Stimulated activated CD8-positive, alpha-beta memory T cell treated with anti-CD3 and anti-CD28 coated beads, Interleukin-7, amount 100 ng/mL, for 1 hour (primary cell): ENCODE measurements at places on chromosomes 12 and 14.

DNA sequence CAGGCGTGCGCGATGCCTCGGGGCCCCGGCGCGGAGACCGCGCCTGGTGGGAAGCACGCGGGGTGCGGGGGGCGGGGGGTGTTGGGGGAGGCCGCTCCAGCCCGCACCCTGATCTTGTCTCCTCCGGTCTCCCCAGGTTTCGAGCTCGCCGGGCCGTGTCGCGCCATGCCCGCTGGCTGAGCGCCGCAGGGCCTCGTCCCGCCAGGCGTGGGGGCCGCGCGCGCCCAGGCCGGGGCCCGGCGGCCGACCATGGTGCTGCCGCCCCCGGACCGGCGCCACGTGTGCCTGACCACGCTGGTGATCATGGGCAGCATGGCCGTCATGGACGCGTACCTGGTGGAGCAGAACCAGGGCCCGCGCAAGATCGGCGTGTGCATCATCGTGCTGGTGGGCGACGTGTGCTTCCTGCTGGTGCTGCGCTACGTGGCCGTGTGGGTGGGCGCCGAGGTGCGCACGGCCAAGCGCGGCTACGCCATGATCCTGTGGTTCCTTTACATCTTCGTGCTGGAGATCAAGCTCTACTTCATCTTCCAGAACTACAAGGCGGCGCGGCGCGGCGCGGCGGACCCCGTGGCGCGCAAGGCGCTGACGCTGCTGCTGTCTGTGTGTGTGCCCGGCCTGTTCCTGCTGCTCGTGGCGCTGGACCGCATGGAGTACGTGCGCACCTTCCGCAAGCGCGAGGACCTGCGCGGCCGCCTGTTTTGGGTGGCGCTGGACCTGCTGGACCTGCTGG, 2.4 kb downstream of the TMEM121 start:
- DNase-seq = no peak

DNA sequence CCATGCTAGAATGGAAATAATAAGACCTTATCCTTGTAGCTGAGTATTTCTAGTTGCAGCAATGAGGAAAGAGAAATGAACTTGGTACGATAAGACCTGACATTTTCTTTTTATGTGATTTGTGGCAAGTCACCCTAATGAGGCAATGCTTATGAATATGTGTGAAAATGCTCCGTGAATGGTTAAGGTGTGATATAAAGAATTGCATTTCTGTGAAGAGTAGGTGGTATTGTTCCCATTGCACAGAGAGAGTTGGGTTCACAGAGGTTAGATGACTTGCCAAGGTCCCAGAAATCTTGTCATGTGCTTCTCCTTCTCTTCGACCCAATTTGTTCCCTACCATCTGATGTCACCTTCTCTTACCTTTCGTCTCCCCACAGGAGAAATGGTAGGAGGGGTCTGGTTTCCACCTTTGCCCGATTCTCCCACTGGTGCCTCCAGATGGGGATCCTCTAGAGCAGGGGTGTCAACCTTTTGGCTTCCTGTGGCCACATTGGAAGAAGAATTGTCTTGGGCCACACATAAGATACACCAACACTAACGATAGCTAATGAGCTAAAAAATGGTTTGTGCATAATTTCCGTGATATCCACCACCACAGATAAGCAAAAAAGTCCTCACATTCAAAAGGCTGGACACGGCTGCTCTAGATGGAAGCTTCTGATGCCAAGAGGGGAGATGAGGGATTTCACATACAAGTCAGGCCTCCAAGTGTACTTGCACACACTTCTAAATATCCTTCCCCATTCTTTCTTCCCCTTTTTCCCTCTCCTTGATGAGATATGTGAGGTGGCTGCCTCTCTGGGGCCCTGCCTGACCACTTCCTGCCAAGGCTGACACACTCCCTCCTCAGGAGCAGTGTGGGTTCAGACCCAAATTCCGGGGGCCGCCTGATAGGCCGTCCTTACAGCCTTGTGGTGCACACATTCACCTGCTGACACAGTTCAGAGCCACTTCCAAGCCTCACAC, 96.1 kb downstream of the PLXNC1 start:
- peak; percentile 20 for DNase-seq

- no peak for DNase-seq
These were observed 17.3 kb upstream of the STAC3 start for GRCh38 chr12:57268264-57268663.

- no peak for DNase-seq
These were observed 845 bp downstream of the GIT2 start for GRCh38 chr12:109995361-109995685.

DNA sequence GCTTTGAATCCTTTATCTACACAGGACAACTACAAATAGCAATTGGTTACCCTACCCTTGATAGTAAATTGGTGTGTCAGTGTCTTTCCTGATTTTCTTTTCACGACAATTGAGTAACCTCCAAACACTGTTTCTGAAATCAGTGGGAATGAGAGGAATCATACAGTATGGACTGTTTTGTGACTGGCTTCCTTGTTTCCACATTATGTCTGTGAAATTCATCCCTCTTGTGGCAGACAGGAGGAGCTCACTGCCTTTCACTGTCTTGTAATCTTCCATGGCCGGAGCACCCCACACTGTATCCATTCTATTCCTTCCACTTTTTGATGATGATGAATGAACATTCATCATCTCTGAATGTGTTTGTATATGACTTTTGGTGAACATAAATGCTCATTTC, 164.0 kb upstream of the PZP start:
- no peak for DNase-seq

DNA sequence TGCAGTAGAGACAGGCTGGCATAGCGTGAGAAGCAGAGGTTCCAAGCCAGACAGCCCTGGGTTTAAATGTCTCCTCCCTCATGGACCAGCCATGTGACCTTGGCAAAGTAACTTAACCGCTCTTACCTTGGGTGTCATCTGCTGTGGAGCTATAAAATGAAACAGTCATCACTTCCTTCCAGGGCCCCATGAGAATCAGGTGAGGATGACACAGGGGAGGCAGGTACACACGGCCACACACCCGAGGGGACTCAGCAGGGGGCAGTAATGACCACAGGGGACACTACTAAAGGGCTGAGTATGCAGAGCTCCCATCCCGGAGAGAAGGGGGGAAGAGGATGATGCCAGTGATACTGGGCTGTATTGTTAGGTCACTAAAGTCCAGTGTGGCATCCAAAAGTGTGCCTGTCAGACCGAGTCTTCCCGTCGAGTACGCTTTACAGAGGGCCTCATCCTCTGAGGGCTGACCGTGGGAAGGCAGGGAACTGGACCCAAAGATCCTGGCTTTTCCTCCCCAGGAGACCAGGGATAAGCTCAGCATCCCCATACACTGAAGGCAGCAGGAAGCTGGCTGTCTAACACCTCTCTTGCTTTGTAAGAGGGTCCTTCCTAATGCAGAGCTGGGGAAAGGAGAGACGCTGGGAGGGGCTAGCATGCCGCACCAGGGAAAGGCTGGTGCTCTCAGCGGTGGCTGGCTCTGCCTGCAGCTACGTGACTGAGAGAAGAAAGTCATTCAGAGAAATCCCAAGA, 94.2 kb downstream of the SINHCAF start:
- no peak for DNase-seq

DNA sequence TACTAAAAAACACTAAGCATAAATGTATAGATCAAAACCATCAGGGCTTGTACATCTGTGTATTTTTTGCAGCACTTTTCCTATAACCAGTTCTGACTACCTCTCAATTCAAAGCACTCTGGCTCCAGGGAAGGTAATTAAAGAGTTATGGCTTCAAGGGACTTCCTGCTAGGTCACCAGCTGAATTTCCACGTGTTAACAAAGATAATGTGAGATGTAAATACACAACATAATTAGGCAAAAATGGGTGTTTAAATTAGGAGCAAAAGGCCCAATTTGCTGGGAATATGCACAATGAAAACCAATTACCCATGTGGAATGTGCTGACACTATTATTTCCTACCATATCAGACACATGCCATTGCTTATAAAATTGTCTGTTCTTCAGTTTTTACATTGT, 513.4 kb upstream of the FLRT2 start:
- DNase-seq = no peak
